ENCODE measurements at places on chromosomes 6 and 20.
A peak's percentile ranks its signal among the peaks of the same experiment; 100 is the strongest.

- DNase-seq: no peak
Observed at GRCh38 chr20:21391185-21391971, 5.9 kb downstream of the NKX2-4 start.

- peak; percentile 98 for DNase-seq
Observed at GRCh38 chr6:80223743-80224212, 117.3 kb downstream of the BCKDHB start.

DNA sequence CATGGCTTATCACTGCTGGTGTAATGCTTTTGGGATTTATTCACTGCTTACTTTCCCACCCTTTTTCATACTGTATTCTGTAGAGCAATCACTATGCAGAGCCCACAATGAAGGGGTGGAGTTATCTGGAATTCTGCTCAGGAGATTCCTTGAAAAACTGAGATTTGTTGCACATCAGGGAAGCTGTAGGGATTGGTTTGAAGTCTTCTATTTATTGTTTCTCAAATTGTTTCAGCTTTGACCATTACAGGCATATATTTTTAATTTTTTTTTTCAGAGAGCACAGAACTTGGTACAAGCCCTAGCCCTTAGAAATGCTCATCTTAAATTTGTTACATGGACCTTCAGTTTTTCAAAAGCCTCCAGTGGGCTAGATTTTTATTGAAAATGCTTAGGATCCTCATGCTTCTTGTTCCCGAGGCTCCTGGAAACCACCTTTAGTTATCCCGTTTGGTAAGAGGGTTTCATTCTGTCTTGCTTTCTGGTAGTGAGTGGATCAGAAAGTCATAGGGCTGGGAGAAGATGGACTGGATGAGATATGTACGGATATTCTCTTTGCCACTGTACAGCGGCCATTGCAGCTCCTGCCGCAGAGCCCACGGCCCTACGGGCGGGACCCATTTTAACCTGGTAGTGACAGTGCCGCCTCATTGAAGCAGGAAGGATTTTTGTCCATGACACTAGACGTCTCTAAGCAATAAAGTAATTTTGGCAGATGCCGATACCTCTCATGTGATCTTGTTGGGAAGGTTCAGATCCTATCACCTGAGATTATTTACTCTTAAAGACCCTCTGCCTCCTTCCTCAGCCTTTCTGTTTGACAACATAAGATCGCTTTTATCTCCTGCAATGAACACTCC is 45.3 kb upstream of the ZNF184 start:
- no peak for DNase-seq

GRCh38 chr6:112109262-112109661 is 21.9 kb downstream of the FAM229B start:
- DNase-seq: no peak

DNA sequence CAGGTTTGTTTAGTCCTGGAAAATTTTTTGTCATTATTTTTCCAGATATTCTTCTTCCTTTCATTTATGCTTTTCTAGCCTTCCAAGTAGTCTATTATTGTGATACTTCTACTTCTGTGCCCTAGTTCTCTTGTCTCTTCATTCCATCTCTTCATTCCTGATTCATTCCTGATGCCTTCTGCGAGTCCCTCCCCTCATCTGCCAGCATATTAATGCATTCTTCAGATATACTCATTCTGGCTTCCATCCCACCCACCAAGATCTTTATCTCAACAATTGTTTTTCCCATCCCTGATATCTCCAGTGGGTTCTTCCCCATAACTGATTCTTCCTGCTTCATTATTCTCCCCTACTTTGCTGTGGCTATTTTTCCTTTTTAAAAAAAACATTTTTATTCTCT is 35.2 kb downstream of the ALDH5A1 start:
- no peak for DNase-seq

DNA sequence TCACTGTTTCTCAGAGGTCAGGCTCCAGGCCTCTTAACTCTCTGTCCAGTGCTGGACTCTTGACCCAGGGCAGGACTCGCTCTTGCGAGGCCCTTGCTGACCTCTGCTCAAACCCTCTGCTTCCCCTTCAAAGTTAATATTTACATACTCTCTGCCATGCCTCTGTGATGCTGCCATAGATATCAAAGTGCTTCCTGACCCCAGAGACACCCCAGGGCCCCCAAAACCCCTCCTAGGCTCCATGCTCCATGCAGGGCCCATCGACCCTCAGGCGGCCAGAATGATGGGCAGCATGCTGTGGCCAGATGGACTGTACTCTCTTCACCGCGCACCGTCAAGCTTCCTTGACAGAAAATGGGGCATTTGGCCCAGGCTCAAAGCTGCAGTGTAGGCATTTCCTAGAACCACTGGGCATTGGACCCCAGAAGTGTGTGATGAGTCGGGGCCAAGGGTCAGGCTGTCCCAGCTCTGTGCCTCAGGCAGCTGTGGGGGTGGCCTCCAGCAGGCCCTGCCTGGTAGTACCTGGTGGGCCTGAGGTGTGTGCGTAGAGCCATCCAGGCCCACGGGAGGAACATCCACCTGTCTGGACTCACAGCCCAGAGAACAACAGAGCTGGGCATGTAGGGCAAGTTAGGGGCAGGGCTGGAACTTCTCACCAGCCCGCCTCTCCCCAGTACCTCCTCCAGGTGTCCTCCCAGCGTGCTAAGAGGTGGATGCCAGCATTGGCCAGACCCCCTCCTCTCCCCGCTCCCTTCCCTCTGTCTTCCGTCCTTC is 142.8 kb downstream of the VEGFA start:
- DNase-seq: no peak

GRCh38 chr20:49724408-49725223 is 10.9 kb upstream of the B4GALT5 start:
- peak; percentile 59 for DNase-seq

DNA sequence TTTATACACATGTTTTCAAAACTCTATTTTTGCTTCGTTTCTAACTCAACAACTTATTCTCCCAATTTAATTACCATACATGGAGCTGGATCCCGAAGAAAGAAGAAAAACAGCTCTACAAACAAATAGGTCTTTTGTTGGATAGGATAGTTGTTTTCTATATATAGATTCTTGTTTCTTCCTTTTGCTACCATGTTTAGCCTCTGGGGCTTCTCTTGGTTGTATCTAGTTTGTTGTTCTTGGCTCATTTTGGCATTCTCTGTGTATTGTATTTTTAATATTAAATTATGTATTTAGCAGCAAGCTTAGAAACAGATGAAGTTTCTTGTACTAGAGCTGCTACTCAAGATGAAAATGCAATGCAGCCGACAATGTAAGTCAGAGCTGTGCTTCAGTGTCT is 60.9 kb downstream of the PLCB4 start:
- no peak for DNase-seq

Measured in fibroblast of mammary gland (primary cell).